GDM1 (cell line): ENCODE measurements at places on chromosomes 6 and 20.

DNA sequence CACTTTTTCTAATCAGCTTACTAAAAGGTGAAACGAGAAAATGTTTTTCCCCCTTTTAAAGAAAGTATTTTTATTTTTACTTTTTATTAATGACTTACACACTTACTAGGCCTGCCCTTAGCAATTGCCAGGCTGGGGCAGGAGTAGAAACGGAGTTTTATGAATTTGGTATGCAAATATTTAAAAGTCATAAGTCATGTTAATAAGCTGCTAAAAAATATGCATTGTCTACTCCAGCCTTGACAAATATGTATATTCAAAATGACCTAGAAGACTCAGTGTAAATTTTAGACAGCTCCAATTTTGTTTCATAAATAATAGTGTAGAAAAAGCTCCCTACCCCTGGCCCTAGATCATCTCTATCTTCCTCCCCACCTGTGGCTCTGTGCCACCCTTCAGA, 17.5 kb upstream of the TGM6 start:
- no peak for DNase-seq

DNA sequence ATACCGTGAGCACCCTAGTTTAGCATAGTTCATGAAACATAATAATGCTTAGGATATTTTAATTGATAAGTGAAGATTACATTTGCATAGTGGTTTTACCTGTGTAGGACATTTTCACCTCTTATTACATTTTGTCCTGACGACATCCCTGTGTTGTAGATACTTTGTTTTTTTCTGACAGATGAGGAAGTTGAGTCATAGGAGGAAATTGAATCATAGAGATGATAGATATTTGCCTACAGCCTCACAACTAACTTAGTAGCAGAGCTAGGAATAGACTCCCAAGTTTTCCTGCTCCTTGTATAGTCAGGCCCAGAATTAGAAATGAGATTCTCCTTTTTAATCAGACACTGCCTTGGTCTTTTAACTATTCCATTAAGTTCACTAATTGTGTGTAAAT, 100.5 kb upstream of the SUPT3H start:
- DNase-seq, result no peak

- DNase-seq, result no peak
These were observed 124.5 kb downstream of the HIVEP2 start for GRCh38 chr6:142820338-142821051.

- DNase-seq, result no peak
These were observed 65.5 kb downstream of the GMDS start for GRCh38 chr6:2179950-2180349.

GRCh38 chr6:36783603-36784375, 55.5 kb downstream of the CPNE5 start:
- no peak for DNase-seq

DNA sequence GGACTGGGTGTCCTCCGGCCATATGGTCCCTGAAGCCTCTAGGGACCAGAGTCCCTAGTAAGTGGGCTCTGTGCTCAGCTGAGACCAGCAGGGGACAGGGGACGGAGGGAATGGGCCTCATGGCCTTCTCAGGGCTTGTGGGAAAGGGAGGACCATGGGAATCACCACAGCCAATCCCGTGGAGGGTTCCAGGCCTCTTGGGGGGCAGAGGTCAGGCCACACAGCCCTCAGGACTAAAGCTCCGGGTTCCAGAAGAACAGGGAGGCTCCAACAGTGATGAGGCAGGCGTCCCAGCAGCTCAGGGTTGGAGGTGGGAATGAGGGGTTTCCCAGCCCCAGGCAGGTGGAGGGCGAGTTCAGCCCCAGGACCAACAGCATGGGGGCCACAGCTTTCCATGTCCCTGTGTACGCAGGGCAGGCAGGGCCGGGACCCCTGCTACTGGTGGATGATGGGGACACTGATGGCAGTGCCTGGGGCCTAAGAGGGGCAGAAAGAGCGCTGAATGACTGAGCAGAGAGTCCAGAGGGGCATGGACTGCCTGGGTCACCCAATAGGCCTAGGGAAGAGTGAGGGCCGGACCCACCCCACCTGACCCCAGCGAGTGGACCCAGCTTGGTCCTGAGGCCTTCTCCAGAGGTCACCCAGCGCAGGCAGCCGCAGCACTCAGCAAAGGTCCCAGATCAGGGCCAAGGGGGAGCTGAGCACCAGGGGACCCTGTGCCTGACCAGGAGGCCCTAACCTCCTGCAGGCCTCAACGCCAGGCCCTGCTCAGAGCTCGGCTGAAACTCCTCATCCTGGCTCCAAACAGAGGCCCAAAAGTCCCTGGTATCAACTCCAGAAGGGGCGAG, 8.8 kb downstream of the MYL9 start:
- no peak for DNase-seq

DNA sequence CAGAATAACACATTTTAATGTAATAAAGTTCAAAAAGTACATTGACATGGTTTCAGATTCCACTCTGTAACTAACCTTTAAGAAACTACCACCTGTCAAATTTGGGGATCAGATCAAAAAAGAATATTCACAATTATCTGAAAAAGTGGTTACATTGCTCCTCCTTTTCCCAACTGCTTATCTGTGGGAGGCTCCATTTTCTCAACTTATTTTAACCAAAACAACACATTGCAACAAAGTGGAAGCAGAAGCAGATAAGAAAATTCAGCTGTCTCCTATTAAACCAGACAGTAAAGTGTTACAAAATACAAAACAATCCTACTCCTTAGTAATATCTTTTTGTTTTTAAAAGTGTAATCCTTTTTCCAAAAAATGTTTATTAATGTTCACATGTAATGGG, 61.4 kb downstream of the PDSS2 start:
- DNase-seq, result no peak

- DNase-seq, result no peak
These were observed 873 bp upstream of the GCM2 start for GRCh38 chr6:10882657-10883171.

DNA sequence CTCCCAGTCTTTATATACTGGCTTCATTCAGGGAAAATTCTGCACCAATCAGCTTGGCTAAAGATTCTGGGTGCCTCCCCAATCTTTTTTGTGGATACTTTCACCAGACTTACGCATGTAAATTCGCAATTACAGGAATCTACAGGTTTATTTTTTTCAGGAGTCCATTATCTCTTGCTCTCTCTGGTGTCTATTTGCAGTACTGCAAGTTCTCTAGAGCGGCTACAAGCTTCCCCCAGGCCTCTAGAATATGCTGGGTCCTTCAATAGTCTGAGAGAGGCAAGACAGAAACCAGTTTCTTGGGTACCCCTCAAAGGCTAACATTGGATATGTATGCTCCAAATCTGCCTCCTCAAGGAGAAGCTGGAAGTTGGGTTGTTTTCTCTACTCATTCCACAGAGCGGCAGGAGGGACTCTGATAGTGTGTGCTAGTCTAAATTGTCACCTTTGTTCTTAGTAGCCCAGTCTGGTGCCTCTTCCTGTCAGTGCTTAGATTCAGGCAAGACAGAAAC, 58.5 kb downstream of the SUN5 start:
- no peak for DNase-seq

GRCh38 chr6:22448291-22448711, 121.1 kb upstream of the HDGFL1 start:
- no peak for DNase-seq

DNA sequence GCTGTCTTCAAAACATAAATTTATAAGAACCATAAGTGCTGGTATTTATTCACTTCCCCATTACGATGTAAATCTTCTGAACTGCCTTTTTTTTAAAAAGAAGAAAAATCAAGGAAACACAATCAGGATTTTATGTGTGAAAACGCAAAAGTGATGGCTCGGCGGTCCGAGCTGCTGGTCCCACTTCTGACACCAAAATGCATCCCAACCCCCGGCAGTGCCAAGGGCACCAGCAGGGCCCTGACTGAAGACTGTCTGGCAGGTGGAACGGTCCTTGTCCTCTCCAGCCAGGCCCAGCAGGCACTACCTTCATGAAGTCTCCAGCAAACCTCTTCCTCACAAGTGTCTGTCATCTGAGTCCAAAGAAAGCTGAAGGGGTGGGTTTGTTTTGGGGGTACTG, 41.2 kb downstream of the TBC1D7 start:
- no peak for DNase-seq

DNA sequence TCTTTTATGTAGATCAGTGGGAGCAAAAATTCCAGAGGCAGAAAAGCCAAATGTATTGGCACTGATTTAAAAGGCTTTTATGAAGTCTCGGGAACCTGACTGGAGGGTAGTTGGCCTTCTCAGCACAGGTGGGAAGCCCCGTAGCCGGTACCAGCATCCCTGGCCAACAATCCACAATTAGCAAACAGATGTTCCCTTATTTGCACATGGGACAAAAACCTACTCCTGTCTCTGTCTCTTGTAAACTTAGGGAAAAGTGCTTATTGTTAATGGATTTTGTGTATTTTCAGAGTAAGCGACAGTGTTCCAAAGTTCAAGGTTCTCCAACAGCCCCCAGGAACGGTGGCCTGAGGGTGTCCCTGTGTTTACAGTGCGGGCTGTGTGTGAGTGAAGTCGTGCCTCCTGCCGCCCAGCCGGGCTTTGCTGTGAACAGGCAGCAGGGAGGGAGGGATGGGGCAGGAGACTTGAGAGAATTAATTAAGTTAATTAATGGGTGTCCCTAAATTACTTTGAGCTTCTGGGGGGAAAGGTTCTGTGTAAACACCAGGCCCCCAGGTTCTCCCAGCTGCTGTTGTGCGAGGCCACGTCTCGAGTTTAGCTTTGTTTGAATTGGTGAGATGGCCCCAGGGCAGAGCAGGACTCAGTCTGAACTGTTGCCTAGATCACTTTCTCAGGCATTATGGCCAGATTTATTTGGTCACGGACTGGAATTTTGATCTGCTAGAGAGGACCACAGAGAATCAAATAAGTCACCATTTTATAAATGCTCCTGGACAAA, 3.9 kb downstream of the SYNJ2 start:
- DNase-seq, result no peak

GRCh38 chr6:4010689-4011090, 68.2 kb downstream of the FAM217A start:
- DNase-seq, result no peak

- no peak for DNase-seq
These were observed 92.5 kb downstream of the MAN1A1 start for GRCh38 chr6:119256978-119257462.

GRCh38 chr6:141513830-141514229, 618.9 kb upstream of the GJE1 start:
- no peak for DNase-seq

- DNase-seq, result no peak
These were observed 75.6 kb upstream of the RNF24 start for GRCh38 chr20:4090756-4091489.
